Eye (tissue), 1 donor: ENCODE measurements at places on chromosomes 1 and 21.
A peak's percentile ranks its signal among the peaks of the same experiment; 100 is the strongest.

DNA sequence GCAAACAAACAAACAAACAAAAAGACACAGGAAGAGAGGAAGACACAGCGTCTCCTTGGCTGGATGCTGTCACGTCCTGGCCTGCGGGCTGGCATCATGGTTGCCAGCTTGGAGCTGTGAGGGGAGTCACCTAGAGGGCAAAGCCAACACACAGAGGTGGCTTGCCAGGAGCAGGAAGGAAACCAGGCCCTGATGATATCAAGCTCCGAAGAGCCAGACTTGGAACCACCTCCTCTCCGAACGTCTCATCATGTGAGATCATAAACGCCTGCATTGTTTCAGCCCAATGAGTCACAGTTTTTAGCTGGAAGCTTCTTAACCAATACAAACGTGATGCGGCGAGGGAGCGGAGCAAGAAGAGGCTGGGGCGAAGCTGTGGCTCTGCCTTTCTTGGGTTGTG, 8.7 kb downstream of the PLA2G2D start:
- no peak for DNase-seq

GRCh38 chr1:156198831-156199349, 5.0 kb downstream of the SLC25A44 start:
- DNase-seq, result no peak

- DNase-seq, result no peak
Observed at GRCh38 chr1:217109928-217110327, 386.7 kb upstream of the ESRRG start.

- no peak for DNase-seq
Observed at GRCh38 chr1:46612937-46613660, 3.5 kb downstream of the MOB3C start.

GRCh38 chr1:183892351-183892793, 87.5 kb downstream of the RGL1 start:
- DNase-seq, result no peak

DNA sequence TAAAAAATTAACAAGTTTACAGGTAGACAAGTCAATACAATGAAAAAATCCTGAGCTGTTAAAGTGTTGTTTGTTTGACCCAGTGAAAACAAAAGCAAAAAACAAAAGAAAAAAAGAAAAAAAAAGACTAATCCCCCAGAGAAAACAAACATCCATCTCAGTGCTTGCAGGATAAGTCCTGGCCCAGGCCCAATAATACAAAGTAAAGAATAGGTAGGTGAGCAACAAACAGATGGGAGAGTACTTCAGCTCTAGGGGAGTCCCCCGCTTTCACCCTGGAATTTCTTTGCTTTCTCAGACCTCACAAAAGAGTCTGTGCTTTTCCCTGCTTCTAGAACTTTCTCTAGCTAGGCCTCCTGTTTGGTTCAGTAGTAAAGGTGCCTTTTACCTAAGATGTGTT, 70.3 kb downstream of the ABCA4 start:
- no peak for DNase-seq

- DNase-seq, result no peak
Observed at GRCh38 chr1:242043165-242043564, 44.3 kb upstream of the MAP1LC3C start.

GRCh38 chr1:26389604-26390247, 17.2 kb upstream of the ZNF683 start:
- no peak for DNase-seq

DNA sequence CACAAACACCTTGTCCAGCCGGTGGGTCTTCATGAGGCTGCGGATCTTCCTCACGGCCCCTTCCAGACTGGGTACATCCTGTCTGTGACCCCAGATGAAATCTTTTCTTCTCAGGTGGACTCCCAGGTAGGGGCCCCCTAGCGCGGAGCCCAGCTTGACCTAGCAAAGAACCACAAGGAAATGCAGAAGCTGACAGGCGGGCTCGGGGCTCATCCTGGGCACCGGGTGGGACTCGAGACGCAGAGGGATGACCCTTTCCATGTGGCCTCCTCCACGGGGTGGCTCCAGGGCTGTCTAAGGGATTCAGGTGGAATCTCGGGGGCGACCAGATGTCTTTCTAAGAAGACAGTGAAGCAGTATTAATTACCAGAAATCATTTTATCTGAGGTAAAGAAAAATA, 17.8 kb downstream of the POFUT2 start:
- DNase-seq, result no peak

GRCh38 chr21:22955559-22955958, 1957.3 kb downstream of the NCAM2 start:
- DNase-seq, result no peak

GRCh38 chr21:45950740-45951515, 30.6 kb upstream of the COL6A1 start:
- peak; percentile 75 for DNase-seq

- peak; percentile 62 for DNase-seq
Observed at GRCh38 chr1:212699625-212700222, at the start of gene BATF3. Gene BATF3 (minus strand): TSS chr1:212699840. CDS start chr1:212699762, 78 bp downstream.

GRCh38 chr1:246923900-246924299, 7.8 kb downstream of the AHCTF1 start:
- no peak for DNase-seq

- no peak for DNase-seq
Observed at GRCh38 chr21:27379354-27379753, 412.5 kb upstream of the ADAMTS5 start.

- peak; percentile 70 for DNase-seq
Observed at GRCh38 chr1:91742848-91743292, 143.1 kb downstream of the TGFBR3 start.

DNA sequence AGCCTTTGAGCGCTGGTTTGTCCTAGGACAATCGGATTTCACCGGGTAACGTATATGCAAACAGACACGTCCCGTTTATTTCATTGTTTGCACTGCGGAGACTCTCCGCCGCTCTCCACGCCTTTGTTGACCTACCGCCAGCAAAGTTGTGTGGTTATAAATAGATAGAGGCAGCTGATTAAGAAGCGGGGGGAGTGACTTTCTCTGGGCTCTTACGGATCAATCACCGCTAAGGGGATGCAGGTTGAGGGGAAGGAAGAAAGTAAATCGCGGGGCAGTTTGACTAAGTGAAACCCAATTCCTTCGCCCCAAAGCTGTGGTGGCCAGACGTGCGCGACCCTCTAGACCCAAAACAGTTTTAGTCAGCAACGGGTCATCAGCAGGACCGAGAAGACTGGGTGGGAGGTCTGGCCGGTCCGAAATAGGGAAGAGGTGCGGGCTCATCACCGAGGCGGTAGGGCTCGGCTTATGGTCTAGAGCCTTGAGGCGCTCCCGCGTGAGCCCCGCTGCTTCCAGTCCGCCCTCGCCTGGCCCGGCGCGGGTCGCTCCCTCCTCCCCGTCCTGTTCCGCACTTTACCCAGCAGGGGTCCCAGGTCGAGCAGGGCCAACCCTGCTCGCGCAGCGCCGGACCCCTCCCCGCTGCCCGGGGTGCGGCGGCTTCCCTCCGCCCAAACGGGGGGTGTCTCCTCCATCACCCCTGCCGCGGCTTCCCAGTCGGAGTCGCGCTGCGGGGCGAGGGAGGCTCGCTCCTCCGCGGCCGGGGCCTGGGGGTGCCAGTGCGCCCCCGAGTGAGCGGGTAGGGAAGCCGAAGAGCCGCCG, 120.8 kb upstream of the RRP15 start:
- peak; percentile 87 for DNase-seq
